ENCODE measurements at places on chromosomes 12 and 14.

DNA sequence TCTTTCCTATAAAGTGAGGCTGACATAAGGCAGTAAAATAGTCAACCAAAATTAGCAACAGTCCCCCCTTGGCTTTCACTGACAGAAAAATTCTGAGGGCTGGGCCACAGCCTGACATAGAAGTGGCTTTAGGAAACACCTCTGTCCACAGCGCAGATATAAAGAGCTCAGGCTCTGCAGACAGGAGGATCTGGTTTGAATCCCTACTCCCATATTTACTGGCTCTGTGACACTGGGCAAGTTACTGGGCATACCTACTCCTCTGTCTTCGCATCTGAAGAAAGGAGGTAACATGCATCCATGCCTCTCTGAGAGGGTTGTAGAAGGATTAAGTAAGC is 95.3 kb downstream of the STXBP6 start:
- no peak for DNase-seq

GRCh38 chr12:89108265-89108664 is 244.0 kb downstream of the DUSP6 start:
- DNase-seq: no peak

DNA sequence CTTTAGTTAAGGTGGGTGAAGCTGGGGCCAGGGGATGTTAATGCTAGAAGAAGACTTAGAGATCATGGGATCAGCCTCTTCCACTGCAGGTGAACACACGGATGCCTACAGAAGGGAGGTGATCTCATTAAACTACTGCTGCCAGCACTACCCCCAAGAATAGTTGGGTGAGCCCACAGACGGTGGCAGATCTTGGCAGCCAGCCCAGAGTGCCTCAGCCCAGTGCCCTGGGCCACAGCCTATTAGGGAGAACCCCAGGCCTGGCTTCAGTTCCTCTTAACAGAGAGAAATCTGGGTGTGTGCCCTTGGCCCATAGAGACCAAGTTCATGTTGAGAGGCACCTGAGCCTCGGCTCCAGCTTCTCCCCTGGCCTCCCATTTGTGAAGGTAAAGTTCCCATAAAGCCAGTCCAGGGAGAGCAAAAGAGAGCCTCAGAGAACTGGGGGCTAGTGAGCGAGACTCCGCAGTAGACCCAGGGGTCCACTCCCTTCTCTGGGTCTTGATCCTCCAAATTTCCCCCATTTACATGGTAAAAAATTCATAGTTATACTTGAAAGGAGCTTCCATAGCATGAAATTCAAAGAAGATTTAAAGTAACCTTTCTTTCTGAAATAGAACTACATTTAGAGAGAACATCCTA is 125.0 kb upstream of the CCND2 start:
- no peak for DNase-seq

DNA sequence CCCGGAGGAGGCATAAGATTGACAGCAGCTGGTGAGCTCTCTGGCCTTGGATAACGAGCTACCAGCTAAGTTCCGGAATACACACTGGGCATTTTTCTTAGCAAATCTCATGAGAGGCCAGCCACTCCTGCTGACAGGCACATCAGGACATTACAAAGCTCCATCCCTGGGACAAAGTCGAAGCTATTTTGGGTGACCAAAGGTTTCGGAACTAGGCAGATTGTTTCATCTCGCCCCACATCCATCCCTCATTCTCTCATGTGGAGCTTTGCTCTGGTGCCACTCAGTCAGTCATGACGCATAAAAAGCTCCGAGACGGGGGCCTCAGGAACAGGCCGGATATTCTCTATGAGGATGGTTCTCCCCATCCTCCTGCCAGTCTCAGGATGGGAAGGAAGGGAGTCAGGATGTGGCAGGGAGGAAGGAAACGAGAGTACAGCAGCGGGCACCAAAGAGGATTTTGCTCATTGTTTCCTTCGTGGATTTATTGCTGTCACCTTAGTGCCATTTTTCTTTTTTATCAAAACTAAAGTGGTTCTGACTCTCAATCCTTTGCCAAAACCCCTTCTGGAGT is 253.1 kb upstream of the FKBP4 start:
- DNase-seq: no peak

- no peak for DNase-seq
These were observed 17.5 kb downstream of the YBX3 start for GRCh38 chr12:10705655-10706054.

GRCh38 chr14:60064491-60065072 is 27.1 kb upstream of the PCNX4 start:
- no peak for DNase-seq

DNA sequence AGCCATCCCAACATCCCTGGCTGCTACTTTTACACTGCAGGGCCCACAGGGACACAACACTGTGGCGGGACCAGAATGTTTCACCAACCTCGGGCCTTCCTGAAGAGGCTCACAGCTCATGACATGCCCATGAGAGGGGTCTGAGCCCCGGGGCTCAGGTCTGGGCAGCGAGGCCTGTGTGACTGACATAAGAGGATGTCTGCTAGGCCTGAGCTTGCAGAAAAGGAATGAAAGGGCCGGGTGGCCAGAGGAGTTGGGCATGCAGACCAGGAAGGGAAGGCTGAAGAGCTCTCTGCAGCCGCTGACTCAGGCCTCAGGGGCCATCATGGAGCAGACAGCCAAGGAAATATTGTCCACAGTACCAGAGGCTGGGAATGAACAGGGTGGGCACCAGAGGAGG is 18.3 kb upstream of the VSX2 start:
- no peak for DNase-seq

GRCh38 chr12:68963856-68964745 is 31.1 kb upstream of the CPM start:
- DNase-seq: no peak

GRCh38 chr12:11731042-11731357 is 81.5 kb downstream of the ETV6 start:
- DNase-seq: no peak

- no peak for DNase-seq
These were observed 58.5 kb downstream of the NIN start for GRCh38 chr14:50772412-50772811.

DNA sequence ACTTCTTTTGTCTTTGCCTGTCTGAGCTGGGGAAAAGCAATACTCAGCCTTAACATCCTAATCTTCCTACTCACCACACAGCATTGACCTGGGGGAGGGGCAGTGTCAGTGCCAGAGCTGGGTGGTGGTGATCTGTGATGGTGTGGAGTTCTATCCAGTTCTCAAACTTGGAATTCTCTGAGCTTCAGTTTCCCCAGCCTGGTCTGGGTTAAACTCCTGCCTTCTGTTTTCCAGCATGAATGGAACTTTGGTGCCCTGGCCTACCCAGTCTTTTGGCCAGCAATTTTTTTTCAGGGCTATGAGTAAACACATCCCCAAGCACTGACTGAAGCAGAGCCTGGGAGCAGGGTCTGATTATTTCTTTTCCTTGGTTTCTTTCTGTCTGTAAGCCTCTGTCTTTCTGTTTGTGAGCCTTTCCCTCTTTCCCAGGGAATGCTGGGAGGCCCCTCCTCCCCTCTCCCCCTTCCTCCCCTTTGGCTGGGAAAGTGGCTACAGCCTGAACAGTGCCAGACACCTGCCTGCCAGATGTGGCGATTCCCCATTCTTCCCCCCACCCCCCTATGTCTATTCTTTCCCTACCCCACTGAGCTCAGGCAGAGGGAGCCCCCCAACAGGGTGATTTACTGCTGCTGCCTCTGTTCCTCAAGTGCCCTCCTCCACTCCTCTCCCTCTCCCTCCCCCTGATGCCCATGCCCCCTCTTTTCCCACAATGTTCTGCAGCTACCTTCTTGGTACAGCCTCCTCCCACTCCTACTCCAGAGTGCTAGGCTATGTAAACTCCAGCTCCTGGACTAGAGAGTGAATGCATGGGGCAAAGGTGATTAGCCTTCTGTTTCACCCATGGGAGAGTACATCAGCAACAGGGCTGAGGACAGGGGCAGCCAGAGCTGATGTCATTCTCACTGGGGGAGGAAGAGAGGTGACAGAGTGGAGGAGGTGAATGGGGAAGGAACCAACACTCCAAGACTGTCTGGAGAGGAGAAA is 11.1 kb downstream of the GPR84 start:
- no peak for DNase-seq

- DNase-seq: no peak
These were observed 46.3 kb upstream of the ATP2A2 start for GRCh38 chr12:110234755-110235154.

GRCh38 chr14:86858031-86858430 is 1135.0 kb downstream of the GALC start:
- no peak for DNase-seq

DNA sequence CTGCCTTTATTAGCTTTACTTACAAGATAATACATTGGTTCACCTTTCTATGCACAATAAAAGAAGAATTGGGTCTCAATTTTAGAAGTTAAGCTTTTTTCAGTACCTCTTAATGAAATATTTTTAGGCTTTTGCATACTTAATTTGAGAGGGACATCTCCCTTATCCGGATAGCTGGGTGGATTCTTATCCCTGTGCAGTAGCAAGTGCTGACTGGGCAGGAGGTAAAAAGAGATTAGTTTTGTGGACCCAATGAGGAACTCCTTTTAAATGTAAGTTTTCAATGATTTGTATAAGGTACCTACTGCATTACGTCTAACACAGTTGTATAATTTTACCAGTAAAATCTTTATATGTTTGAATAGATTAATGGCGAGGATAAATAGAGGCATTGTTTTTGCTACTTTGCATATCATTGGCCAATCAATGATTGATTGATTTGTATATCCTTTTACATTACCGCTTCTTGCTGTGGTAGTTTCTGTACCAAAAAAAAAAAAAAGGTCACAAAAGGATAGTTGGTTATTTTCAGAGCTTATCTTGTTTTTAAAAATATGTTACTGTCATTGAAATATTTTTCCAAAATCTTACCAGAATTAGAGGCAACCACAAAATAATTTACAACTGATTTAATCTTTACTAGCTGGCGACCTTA is 2.2 kb downstream of the CPSF6 start:
- no peak for DNase-seq

DNA sequence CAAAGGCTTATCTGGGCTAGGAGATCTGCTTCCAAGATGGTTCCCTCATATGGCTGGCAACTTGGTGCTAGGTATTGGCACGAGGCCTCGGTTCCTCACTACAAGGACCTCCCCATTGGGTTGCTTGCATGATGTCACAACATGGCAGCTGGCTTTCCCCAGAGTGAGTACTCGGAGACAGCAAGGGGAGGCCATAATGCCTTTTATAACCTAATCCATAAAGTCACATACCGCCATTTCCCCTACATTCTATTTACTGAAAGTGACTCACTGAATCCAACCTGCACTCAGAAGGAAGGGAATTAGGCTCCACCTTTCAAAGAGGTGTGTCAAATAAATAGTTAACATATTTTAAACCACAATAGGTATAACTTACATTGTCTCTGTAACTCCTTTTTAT is 130.9 kb downstream of the SAMD4A start:
- no peak for DNase-seq

DNA sequence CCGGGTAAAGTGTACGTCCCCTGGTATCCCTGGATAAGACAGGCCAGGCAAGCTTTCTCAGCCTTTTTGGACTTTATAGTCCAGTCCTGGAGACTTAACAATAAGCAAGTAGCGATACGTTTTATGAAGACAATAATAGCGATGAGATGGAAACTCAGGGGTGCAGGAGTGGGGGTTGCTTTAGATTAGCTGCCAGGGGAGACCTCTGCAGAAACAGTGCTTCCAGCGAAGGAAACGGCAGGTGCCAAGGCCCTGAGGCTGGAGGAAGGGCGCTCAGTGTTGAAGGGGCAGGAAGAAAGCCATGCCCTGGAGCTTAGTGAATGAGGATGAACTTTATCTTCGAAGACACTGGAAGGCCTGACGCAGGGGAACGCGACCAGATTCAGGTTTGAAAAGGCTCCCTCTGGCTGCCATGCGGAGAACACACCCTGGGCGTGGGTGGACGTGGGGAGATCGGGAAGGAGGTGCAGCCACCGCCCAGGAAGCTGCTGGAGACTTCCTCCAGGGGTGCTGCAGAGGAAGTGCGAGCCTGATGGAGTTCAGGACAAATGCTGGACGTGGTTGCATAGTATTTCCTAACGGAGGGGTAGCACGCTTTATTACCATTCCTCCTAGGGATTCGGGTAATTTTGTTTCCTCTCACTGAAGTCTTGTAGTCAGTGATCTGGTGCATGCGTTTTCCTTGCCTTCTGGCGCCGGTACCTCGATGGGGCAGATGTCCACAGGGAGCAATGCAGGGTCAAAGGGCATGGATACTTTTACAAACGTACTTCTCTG is 26.1 kb upstream of the UBC start:
- peak; percentile 77 for DNase-seq

DNA sequence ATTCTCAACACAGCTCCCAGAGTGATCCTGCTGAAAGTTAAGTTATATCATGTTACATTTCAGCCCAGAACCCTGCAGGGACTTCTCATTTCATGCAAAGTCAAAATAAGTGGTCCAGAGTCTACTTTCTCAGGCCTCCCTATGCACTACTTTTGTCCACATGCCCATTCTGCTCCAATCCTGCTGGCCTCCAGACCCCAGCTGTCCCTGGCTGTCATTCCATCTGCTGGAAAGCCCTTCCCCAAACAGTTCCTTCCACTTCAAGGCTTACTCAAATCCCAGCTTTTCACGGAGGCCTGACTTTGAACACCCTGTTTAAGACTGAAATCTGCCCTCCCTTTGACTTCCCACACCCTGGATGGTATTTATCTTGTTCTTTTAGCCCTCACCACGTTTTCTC is 109.8 kb upstream of the DNM1L start:
- DNase-seq: no peak

DNA sequence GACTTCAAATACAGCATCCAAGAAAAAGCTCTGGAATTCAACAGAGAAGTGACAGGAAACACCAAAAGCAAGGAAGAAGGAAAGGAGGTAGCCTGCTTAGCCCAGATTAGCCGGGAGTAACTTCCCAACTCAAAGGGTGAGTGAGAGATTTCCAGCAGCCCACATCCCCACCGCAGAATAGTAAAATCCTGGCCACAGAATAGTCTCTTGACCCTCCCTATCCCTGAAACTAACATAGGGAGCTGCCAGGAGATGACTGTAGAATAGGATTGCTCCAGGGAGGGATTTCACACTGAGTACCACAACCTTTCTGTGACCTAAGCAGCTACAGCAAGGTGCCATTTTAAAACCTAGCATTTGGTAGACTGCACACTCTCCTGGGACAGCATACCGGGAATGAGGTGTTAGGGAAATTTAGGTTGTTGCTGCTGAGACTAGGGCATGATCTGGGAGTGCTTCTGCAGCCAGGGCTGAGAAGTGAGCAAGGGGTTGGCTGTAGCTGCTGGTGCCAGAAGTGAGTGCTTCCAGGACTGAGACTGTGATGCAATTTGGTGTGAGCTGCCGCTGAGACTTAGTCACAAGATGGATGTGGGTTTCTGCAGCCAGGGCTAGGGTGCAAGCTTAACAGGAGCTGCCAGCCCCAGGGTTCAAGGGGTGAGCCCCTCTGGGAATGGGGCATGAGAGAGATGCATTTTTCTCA is 66.0 kb downstream of the TMTC3 start:
- DNase-seq: no peak

DNA sequence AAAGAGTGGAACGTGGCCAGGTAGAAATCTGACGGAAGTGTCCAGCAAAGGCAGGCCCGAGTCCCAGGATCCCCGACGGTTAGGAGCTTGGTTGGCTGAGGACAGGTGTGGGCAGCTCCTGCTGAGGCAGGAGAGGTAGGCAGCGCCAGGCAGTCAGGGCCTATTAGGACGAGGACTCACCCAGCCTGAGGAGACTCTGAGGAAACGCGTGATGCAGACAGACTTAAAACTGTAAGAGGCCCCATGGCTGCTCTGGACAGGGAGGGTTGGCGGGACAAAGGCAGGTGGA is 255.7 kb upstream of the SFSWAP start:
- no peak for DNase-seq
